Gastrocnemius medialis (tissue), 4 donors: ENCODE measurements at places on chromosomes 1 and 21. TPM values are rescaled to one million over a fixed set of nuclear protein-coding genes. Genes with fewer than 3 reads are reported as not detected.

- no peak for DNase-seq
These were observed 34.2 kb downstream of the TNFRSF8 start for GRCh38 chr1:12097321-12097720.

- peak; percentile 94 for DNase-seq
These were observed 164.0 kb upstream of the UBE2U start for GRCh38 chr1:64039390-64039926.

DNA sequence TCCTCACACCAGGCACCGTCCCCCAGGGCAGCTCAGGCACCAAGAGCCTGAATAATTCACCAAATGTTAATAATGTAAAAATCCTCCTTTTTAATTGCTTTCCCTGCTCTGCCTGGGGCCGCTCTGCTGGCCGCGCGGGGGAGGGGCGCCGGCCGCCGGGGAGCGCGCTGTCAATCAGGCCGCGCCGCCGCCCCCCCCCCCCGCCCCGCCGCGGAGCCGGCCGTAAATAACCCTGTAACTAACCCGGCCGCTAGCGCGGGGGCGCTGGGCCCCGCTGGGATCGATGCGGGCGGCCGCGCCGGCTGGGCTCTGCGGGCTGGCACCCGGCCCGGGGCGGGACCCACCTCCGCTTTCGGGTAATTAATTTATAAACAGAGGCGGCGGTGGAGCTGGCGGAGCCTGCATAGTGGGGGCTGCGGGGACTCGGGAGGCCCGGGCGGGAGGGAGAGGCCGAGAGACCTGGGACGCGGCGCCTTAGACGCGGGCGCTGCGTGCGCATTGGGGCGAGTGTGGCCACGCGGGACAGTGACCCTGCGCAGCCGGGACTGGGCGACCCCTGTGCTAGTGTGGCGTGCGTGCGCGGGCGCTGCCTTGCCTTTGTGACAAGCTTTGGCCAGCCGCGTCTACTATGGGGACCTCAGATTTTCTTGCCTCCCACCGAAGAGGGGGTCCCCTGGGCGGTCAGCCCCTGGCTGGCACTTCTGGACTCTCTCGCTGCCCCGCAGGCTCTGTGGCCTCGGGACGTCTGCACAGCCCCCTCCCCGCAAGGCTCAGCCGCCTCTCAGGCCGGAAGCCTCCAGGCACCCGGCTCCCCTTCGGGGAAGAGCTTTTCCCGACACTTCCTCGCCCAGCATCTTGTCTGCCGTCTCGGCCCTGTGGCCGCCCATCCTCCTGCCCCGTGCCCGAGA, 16.6 kb downstream of the SAMD11 start:
- no peak for DNase-seq

DNA sequence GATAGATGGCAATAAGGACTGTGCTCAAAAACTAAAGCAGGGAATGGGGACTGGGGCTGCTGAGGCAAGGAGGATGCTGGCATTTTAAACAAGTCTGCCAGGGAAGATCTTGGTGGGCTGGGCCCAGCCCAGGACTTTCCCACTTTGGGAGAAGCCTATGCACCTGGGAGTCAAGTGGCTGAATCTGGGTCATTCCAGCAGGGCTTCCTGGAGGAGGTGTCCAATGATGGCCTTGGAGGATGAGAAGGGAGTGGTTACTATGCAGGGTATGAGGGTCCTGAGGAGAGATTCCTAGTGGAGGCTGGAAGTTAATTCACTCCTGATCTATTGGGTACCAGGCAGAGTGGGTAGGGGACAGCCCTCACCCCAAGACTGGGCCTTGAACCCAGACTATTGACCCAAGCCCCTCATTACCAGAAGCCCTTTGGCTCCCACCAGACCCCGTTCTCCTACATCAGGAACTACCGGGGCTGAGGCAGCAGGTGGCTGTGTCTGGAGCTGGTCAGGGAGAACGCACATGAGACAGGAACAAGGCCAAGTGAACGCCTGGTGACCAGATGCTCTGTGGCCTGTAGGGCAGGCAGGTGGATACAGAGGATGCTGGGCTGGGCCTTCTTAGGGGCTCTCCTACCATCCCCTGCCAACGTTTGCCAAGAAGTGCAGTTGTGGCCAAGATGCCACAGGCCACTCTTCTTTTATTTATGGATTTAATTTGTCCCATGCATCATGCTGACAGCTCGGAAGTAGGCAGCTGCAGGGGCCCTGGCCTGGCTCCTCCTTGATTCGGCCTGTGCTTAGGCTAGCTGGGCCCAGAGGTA, 18.3 kb upstream of the LRP8 start:
- DNase-seq = no peak

DNA sequence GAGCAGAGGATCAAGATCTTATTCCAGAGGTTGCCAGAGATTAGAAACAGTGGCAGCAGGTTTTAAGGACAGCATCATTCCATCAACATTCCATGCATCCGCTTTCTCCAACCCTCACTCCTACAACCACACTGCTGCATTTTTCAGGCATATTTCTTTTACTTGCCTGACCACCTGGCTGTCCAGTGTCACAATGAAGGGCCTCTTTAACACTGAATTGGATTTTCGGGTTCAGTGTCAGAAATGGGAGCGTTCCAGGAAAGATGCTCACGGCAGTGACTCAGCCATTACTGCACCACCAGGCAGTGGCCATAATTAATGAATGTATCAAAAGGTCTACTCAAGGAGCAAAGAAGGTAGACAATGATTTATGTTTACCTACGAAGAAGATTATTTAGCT, 200.4 kb upstream of the ESRRG start:
- no peak for DNase-seq

DNA sequence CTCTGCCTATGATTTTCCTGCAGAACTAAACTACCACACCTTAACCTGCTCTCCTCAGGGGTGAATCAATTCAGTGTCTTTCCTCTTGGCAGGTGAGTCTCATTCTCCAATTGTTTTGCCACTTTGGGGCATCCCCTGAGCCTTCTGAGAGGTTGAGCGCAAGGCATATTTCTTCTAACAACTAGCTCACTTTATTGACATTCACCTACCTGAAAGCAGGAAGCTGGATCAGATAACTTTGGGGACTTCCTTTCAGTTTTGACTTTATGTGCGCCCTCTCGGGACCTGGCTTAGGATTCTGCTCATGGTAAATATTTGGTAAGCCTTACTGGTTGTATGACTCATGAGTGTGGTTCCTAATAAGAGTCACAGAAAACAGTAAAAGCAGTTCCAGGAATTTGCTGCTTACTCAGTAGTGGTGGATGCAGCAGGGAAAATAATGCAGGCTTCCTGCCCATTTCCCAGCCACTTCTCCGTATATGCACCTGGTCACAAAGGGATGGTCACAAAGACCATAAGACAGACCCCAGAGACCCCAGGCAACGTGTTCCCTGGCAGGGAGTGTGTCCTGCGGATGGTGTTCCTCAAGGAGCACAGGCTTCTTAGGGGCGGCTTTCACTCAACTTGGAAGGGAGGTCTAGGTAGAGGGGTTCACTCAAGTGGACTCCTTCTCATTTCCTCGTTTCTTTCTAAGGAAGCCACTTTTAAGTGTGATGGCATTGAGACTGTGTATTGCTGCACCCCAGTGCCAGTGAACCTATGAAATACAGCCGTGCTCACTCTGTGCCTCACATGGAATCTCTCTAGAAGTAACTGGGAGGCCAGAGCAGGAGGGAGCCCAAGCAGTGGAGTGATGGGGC, 22.0 kb upstream of the BATF3 start:
- DNase-seq = no peak

DNA sequence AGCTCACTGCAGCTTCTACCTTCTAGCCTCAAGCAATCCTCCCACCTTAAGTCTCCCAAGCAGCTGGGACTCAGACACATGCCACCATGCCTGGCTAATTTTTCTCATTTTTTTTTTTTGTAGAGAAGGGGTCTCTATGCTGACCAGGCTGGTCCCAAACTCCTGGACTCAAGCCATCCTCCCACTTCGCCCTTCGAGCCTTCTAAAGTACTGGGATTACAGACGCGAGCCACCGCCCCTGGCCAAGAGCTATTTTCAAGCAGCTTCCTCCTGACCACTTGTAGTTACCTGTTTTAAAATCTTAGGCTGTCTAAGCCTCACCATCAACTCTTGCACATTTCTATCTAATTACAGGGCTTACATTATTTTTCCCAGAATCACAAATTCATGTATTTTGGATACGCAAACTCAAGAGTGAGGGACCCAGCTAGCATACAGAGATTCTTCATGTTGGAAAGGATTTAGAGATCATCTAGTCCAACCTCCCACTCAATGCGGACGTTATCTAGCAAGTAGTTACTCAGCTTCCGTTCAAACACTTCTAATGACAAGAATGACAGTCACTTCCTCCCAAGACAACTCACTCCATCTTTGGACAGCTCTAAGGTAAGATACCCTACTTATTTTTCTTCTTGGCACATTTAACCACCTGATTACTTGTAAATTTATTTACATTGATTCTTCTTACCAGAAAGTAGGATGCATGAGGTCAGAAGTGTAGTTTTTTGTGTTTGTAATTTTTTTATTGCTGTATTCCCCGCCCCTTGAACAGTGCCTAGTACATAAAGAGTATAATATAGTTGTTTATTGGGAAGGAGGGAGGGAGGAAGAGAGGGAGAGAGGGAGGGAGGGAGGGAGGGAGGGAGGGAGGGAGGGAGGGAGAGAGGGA, 65.4 kb downstream of the LUZP1 start:
- no peak for DNase-seq

DNA sequence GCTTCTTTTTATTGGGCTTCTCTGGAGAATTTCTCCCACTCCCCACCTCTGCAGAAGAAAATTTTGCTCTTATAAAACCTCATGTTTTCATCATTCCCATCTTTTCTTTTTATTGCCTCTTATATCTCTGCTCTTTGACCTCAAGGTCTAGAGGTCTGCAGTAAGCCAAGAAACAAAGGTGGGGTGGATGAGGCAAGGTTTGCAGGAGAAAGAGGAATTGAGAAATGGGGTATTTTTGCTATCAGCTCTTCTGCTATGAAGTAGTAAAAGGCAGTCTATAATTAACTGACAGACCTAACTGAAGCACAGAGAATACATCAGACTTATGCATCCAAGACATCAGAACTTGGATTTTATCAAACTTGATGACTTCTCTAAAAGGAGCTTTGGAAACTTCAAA, 22.9 kb downstream of the SYT11 start:
- no peak for DNase-seq

- no peak for DNase-seq
These were observed 41.8 kb downstream of the CDCP2 start for GRCh38 chr1:54110996-54111395.

DNA sequence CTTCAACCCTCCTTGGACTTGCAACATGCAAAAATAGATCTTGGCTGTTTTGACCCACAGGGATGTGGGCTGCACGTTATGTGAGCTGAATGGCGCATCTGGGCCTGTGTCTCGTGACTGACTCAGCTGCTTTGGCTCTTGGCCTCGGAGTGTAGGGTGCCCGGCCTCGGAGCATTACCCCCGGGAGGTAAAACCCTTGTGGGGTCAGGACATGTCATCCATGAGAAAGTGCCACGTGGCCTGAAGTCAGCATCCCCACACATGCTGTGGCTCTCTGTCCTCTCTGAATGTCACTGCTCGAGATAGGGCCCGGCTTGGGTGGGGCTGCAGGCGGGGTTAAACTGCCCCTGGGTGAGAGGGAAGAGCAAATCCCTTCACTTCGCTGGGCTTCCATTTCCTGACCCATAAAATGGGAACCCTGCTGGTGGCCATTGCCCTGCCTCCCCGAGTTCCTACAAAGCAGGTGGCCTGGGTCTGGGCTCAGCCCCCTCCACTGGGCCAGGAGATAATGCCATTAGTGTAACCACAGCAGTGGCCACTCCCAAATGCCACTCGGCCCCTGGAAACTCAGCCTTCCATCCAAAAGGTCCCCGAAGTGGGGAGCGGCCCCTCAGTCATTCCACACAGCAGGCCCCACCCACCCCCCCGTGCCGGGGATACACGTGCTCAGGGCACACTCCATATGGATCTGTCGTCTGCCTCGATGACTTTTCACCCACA, 22.8 kb upstream of the TSPEAR start:
- DNase-seq = no peak

DNA sequence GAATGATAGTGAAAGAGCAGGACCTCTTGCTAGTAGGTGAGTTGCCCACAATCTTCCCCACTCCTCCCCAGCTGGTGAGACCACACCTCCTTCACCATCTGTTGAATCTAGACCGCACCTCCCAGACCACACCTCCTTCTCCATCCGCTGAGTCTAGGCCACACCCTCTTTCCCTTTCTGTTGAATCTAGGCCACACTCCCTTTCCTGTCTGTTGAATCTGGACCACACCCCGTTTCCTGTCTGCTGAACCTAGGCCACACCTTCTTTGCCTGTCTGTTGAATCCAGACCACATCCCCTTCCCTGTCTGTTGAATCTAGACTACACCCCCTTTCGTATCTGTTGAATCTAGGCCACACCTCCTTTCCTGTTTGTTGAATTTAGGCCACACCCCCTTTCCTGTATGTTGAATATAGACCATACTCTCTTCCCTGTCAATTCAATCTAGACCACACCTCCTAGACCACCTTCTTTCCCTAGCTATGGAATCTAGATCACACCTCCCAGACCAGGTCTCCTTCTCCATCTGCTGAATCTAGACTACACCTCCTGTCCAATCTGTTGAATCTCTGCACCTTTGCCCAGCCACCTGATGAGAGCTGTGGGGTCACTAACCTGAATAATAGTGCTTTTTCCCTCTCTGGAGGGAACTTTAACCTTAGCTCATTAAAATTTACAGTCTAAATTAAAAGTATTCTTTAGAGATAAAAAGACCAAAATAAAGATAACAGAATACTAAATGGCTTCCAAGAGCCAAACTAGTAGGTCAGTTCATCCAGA, 116.3 kb downstream of the DAB1 start:
- no peak for DNase-seq

GRCh38 chr1:21931171-21932093, 5.7 kb downstream of the HSPG2 start:
- peak; percentile 67 for DNase-seq

- DNase-seq = no peak
These were observed 14.0 kb downstream of the PRDM15 start for GRCh38 chr21:41865002-41865777.

DNA sequence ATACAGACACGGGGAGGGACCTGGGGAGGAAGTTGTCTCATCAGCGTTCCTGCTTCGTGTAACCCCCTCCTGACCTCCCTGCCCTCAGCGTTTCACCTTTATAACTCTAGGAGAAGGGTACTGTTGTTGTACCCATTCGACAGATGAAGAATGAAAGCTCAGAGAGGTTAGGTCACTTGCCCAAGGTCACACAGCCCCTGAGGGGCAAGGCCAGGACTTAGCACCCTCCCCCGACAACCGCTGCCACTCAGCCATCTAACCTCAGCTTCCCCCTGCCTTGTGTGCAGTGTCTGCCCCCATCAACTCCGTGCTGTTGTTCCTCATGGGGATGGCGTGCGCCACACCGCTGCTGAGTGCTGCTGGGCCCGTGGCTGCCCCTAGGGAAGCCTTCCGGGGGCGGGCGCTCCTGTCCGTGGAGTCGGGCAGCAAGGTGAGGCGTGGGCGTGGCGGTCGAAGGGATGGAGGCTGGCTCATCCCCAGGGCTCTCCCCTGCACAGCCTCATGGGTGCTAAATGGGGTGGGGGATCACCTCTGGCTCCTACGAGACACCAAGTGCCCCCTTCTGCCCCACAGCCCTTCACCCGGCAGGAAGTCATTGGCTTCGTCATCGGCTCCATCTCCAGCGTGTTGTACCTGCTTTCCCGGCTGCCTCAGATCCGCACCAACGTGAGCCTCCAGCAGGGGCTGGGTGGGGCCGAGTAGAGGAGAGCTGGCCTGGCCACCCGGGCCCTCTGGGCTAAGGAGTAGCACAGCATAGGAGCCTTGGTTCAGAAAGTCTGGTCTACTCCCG, 14.0 kb downstream of the SLC66A1 start:
- no peak for DNase-seq

VHLL gene
- total RNA-seq = not detected

VCAM1 gene
- total RNA-seq = 1.2 TPM

TPR gene
- 59.5 TPM for total RNA-seq

MIS18A gene
- total RNA-seq = 2.7 TPM

FGR gene
- 5.4 TPM for total RNA-seq

SMIM1 gene
- not detected for total RNA-seq

PGLYRP3 gene
- not detected for total RNA-seq

LCK gene
- not detected for total RNA-seq
